Stimulated activated CD8-positive, alpha-beta memory T cell treated with anti-CD3 and anti-CD28 coated beads, Interleukin-7, amount 100 ng/mL, for 1 hour (primary cell): ENCODE measurements at places on chromosomes 16 and 17.

- no peak for DNase-seq
Observed at GRCh38 chr17:14091367-14091766, 22.1 kb downstream of the COX10 start.

DNA sequence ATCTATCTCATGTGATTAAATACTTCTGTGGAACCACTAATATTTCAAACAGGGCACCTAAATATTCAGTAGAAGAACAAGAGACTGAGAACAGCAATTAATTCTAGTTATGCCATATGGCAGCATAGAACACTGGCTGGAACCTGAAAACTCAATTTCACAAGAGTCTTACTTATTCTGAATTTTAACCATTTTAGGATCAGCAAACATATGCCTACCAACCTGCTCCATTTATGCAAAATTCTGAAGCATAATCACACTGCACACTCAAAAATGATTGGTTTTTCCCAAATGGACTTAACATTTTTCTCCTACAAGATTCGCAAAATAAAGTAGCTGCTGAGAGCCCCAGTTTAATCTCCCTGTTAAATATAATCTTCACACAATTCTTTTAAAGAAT is 43.2 kb downstream of the SKAP1 start:
- no peak for DNase-seq

DNA sequence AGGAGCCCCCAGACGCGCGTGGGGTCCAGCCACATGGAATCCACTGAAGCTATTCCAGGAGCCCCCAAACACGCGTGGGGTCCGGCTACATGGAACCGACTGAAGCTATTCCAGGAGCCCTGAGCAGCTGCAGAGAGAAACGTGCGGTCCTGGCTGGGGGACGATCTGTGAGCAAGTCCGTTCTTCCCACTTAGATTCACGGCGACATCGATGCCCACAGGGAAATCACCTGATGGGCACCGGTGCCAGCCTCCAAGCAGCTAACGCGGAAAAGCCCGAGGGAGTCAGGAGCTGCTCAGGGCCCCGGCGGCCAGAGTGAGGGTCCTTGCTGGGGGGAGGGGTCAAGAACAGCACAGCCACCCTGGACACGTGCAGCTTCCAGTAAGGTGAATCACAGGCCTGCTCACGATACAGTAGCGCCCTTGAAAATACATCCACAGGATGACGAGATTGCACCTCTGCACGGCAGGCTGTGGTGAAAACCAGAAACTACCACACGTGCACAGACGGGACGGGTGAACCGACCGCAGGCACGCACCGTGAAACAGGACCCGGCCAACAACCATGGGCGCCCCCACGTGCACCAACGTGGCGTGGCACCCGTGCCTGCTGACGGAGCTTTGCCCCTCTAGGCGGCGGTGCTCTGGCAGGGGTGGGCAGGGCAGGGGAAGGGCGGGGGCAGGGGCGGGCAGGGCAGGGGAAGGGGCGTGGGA is 77.7 kb upstream of the GNG13 start:
- DNase-seq = no peak

DNA sequence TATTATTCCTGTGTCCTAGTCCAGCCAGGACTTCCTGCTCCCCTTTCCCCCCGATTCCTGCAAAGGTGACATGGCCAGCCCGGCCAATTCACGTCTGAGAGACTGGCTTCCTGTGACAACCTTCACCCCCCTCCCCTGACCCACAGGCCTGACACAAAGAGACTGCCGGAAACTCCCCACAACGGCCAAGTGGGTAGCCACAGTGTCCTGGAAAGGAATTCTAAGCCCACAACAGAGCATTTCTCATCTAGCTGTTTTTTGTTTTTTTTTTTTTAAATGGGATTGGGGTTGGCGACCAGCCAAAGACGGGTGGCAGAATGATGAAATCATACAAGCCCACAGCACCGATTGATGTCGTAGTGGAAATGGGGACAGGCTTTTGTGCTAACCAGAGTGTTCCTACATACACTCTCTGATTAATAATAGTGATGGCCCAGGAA is 2.8 kb upstream of the XAF1 start:
- peak; percentile 48 for DNase-seq

DNA sequence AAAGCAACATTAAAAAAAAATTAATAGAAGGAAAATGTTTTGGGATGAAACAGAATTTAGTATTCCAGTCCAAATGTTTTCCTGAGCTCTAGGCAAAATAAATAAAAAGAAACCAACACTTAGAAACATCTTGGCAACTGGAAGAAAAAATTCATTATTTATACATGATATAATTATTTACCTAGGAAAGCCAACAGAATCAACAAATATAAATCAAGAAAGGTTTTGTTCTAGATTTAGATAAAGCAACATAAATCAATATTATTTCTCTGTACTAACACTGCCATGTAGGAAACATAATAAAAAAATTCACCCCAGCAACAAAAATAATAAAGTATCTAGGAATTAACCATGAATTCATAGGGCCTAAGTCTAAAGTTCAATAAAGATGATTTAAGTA is 167.4 kb downstream of the MYO1D start:
- no peak for DNase-seq

DNA sequence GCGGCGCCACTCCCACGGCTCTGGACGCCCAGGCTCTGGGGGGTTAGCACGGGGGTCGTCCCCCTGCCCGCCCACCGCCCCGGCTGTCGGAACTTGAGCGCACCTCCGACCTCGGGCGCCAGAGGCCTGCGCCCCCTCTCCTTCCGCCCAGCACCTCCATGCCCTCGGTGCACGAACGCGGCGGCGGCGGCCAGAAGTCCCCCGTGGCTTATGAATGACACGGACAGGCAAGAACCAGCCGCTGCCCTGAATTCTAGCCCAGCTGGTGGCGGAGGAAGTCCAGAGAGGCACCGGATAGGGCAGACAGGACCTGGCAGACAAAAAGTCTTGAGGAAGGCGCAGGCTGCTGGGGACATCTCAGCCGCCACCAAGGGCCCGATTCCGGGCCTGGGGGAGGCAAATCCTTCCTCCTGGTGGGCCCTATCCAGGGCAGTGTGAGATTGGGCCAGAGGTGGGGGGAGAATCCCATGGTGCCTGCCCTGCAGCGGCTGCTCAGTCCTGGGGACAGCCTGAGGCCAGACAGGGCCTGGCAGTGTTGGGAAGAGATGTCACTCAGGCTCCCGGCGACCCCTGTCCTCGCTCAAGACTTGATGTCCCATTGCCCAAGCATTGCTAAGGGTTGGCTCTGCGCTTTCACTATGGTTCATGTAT is 897 bp upstream of the CYGB start:
- DNase-seq = no peak

DNA sequence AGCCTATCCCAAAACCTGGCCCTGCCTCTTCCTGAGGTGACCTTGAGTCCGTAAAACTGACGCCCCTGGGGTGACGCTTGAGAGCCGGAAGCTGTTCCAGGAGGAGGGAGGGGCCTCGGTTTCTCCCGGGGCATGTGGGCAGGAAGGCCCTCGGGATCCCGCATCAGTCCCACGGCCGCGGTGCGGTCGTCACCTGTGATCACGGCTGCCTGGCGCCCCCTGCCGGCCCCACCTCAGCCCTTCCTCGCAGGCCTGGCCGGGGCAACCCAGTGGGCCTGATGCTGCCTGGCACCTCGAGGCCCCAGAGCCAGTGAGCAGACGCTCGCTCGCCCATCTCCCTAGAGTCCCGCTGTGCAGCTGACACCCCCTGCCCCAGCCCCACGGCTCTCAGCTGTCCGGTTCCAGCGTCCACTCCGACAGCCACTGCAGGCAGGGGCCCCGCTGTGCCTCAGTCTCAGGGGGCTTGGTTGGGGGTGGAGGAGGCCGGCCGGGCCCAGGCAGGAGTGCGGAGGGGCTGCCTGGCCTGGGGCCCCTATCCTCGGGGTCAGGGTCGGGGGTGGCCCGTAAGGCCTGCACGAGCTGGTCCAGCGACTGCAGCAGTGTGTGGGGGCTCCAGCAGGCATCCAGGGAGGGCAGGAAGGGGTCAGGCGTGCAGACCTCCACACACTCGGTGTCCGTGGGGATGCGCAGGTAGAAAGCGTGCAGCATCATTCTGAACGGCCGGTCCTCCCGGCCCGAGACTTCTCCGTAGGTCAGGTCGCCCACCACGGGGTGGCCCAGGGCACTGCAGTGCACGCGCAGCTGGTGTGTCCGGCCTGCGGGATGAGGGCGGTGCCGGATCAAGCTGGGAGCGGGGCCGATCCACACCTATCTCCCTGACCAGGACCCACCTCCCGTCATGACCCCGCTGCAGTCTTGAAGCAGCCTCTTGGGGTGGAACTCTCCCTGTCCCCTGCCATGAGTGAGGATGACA is 2.3 kb downstream of the RPUSD1 start:
- DNase-seq = peak; percentile 63

DNA sequence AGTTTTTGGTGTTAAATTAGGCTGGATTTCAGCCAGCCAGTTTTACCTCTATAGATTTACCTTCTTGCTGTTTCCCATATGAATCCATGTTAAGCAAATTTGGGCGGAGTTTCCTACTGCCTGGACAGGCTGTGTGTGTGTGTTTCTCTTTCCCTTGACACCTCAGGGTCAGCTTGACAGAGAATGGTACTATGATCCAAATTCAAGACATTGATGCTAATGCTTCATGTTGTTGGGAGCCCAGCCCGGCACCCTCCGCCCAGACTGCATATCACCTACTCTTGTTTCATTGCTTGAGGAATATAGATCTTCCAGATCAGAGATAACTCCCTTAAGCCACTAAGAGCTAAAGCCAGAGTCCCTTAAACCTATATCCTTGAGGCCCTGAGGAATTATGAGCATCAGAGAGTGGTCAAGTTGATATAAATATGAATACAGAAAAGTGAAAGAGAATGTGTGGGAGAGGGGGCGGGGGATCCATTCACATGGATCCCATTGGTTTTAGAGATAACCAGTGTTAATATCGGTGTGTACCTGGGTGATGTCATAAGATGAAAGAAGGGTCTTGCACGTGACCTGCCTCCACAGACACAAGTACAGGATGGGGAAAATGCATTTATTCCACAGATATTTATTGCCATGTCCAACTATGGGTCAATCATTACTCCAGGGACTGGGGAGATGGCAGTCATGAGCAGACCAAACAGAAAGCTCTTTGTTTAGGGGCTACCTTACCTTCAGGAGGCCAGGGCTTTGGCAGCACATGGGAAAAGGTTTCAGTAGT is 69.7 kb downstream of the WIPI1 start:
- no peak for DNase-seq

DNA sequence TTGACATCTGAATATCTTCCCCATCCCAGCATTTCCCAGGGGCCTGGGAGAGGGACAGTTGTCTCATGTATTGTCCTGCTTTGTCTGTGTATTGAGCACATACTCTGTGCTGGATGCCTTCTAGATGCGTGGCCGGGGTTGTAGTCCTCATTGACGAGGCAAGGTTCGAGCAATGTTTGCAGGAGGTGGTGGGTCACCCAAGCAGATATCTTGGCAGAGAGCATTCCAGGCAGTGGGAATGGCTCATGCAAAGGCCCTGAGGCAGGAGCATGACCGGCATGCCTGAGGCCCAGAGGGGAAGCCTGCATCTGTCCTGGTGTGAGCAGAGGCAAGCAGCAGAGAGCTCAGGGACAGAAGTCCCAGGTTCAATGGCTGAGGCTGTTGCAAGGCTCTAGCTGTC is 17.5 kb downstream of the KRT33A start:
- no peak for DNase-seq

GRCh38 chr16:85103114-85104079 is 8.9 kb downstream of the CIBAR2 start:
- DNase-seq = no peak

- no peak for DNase-seq
Observed at GRCh38 chr17:47332287-47332686, 8.5 kb downstream of the EFCAB13 start.

- DNase-seq = no peak
Observed at GRCh38 chr17:14488958-14489550, 188.2 kb downstream of the HS3ST3B1 start.

DNA sequence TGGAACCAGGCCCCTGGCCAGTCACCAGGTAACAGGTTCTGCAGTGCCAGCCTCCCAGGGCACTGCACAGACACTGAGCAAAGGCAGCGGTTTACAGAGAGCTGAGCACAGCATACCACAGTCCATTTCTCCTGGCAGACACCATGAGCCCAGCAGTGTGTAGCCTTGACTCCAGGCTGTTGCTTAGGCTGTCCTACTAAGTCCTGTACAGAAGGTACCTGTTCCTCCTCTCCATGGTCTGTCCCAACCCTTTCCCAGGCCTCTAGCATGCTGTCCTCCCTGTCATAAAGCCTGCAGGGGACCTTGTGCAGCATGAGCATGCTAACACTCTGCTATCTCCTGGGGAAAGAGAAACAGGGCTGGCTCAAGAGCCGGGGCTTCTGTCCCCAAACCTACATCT is 20.0 kb downstream of the ATP6V0D1 start:
- no peak for DNase-seq

DNA sequence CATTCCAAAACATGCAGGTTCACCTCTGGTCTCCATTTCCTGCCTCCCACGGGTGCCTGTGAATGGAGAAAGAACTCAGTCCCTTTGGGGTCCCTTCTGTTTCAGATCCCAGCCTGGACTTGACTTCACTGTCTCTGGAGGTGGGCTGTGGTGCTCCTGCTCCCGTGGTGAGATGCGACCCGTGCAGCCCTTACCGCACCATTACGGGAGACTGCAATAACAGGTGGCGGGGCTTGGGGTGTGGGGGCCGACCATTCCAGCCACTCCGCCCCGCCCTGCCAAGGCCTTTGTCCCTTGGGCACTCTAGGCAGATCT is 10.5 kb downstream of the LPO start:
- no peak for DNase-seq

DNA sequence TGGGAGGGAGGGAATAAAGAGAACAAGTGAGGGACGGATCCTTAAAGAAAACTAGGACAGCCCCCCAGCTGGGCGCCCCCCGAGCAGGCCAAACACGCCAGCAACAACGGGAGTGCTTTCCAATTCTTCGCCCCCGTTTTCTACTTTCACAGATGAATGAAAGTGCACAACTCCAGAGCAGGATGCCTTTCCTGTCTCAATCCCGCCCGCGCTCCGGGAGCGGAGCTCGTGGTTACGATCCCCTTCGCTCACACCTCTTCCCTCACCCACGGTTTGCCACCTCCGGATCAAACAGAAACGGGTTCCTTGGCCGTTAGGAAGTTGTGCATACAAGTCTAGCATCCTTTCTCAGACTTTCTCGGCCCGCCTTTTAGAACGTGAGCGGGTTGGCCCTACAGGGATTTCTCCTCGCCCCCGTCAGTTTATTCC is 680 bp downstream of the SKA2 start:
- DNase-seq = peak; percentile 1
